ENCODE measurements at places on chromosomes 6 and 20. TPM values are rescaled to one million over a fixed set of nuclear protein-coding genes. Genes with fewer than 3 reads are reported as not detected.

GRCh38 chr6:17269840-17270239 lies 11.3 kb upstream of the RBM24 start:
- no peak for DNase-seq
- no peak overlapping the region for H3K4me3 ChIP-seq
- H3K36me3 ChIP-seq: no peaks in the 10 kb centered on the region

DNA sequence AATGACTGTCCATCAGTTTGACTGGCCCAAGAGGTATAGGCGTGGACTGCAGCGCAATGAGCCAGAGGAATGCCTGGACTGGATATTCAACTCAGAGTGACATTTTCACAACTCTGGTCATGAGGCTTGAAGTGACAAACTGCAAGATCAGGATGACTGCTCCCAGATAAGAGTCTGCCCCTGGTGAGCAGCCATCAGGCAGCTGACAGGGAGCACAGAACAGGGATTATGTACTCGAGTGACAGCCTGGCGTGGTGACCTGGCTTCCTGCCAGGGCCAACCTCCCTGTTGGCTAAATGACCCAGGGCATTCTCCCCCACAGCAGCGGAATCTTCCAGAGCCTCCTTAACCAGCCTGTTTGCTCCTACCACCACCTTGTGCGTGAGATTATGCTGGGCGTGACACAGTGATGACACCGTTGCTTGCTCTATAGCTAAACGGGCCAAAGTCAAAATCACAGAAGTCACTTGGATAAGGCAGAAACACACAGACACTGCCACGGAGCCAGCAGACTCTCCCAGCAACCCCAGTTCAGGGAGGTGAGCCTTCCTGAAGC lies 209.1 kb upstream of the JARID2 start:
- peaks cover 11% of the 10 kb centered on the region for H3K4me1 ChIP-seq
- H3K4me3 ChIP-seq: peak overlapping the region; percentile 48
- peak; percentile 95 for DNase-seq
- no peaks in the 10 kb centered on the region for H3K27me3 ChIP-seq
- H3K27ac ChIP-seq: peak overlapping the region; percentile 74
- H3K36me3 ChIP-seq: no peaks in the 10 kb centered on the region

DNA sequence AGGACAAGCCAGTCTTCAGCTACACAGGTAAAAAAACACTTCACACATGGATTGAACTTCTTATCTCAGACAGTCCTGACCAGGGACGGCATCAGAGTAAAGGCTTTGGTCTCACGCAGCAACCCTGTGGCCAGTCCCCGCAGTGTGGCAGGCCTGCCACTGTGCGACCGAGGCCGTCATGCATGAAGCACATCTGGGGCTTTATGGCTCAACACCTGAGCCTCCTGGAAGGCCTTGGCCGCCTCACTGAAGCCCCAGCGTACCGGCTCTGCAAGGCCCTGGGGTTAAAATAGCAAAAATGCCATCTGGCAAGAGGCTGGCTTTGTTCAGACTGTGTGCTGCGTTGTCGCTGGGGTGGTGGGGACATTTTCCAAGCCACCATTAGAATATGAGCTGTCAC lies 32.8 kb downstream of the TBC1D7 start:
- H3K27ac ChIP-seq: no peak overlapping the region
- H3K4me1 ChIP-seq: no peaks in the 10 kb centered on the region
- H3K36me3 ChIP-seq: no peaks in the 10 kb centered on the region
- no peak overlapping the region for H3K4me3 ChIP-seq

- H3K36me3 ChIP-seq: no peaks in the 10 kb centered on the region
- peaks cover 58% of the 10 kb centered on the region for H3K4me1 ChIP-seq
- H3K27me3 ChIP-seq: no peaks in the 10 kb centered on the region
- H3K27ac ChIP-seq: peak overlapping the region; percentile 67
Measured at GRCh38 chr6:157541618-157542413, 160.8 kb downstream of the ZDHHC14 start.

GRCh38 chr20:25574411-25574810 lies 10.9 kb downstream of the NINL start:
- H3K27ac ChIP-seq: no peak overlapping the region
- DNase-seq: no peak
- no peaks in the 10 kb centered on the region for H3K36me3 ChIP-seq
- no peak overlapping the region for H3K4me3 ChIP-seq

GRCh38 chr6:106773996-106774629 lies 144.7 kb downstream of the QRSL1 start:
- no peak overlapping the region for H3K4me3 ChIP-seq
- no peaks in the 10 kb centered on the region for H3K36me3 ChIP-seq
- no peaks in the 10 kb centered on the region for H3K27me3 ChIP-seq
- DNase-seq: no peak
- no peaks in the 10 kb centered on the region for H3K4me1 ChIP-seq

- H3K27me3 ChIP-seq: no peaks in the 10 kb centered on the region
- no peaks in the 10 kb centered on the region for H3K4me1 ChIP-seq
- no peak overlapping the region for H3K27ac ChIP-seq
- H3K36me3 ChIP-seq: no peaks in the 10 kb centered on the region
- no peak for DNase-seq
- H3K4me3 ChIP-seq: no peak overlapping the region
Measured at GRCh38 chr6:97656236-97656635, 373.2 kb upstream of the MMS22L start.

DNA sequence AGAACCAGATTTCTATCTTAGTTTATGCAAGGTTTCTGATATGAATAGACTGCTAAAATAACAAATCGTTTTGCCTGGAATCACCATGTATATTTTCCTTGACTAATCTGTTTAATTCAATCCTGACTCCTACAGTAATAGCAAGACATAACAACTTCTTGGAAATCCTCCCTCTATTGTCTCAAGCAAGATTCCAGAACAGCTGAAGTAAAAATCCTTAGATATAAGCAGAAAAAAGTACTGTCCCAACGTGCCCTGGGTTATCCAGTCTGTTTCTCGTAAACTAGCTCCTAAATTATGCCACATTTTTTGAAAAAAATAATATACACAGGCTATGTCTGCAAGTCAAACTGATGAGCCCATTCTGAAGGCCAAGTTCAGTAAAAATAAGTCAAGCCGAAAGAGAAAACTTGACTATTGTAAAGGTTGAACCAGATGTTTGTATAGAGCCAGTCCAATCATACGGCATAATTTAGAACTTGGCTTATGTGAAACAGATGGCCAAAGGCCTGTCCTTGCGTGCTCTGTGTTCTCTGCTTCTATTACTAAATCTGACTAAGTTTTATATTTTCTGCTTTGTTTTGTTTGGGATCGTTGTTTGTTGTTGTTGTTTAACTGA lies 341.6 kb upstream of the NRSN1 start:
- H3K4me1 ChIP-seq: no peaks in the 10 kb centered on the region
- no peaks in the 10 kb centered on the region for H3K36me3 ChIP-seq
- DNase-seq: no peak
- no peak overlapping the region for H3K4me3 ChIP-seq
- no peaks in the 10 kb centered on the region for H3K27me3 ChIP-seq

DNA sequence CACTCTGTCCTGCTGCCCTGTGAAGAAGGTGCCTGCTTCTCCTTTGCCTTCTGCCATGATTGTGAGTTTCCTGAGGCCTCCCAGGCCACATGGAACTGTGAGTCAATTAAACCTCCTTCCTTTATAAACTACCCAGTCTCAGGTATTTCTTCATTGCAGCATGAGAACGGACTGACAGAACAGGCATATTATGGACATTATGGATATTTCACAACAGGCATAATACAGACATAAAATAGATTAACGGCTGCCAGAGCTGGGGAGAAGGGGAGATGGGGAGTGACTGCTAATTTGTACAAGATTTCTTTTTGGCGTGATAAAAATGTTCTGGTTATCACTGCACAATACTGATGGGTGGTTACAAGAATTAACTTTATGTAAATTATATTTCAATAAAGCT lies 29.4 kb downstream of the TRPC4AP start:
- no peak overlapping the region for H3K27ac ChIP-seq
- H3K4me3 ChIP-seq: no peak overlapping the region
- peaks cover 22% of the 10 kb centered on the region for H3K4me1 ChIP-seq
- DNase-seq: no peak

GRCh38 chr6:52399511-52400312 lies 20.4 kb upstream of the EFHC1 start:
- no peak overlapping the region for H3K27ac ChIP-seq
- no peaks in the 10 kb centered on the region for H3K27me3 ChIP-seq
- H3K4me1 ChIP-seq: no peaks in the 10 kb centered on the region
- no peak overlapping the region for H3K4me3 ChIP-seq
- H3K36me3 ChIP-seq: no peaks in the 10 kb centered on the region
- DNase-seq: no peak

- H3K36me3 ChIP-seq: no peaks in the 10 kb centered on the region
- H3K27ac ChIP-seq: no peak overlapping the region
Measured at GRCh38 chr6:139452148-139452876, 77.9 kb upstream of the CITED2 start.

DNA sequence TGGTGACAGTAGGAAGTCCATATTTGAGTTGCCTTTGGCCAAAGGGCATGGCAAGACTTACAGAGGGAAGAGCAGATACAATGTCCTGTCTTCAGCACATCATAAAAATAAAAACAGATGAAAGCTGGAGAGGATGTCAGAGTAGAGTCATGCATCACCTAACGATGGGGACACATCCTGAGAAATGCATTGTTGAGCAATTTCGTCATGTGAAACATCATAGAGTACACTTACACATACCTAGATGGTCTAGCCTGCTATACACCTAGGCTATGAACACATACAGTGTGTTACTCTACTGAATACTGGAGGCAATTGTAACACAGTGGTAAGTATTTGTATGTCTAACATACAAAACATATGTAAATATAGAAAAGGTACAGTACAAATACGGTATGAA lies 75.6 kb downstream of the VEGFA start:
- no peaks in the 10 kb centered on the region for H3K36me3 ChIP-seq
- H3K27ac ChIP-seq: no peak overlapping the region
- no peaks in the 10 kb centered on the region for H3K4me1 ChIP-seq
- H3K27me3 ChIP-seq: no peaks in the 10 kb centered on the region
- H3K4me3 ChIP-seq: no peak overlapping the region
- DNase-seq: no peak

- no peaks in the 10 kb centered on the region for H3K4me1 ChIP-seq
- no peak overlapping the region for H3K4me3 ChIP-seq
- no peak overlapping the region for H3K27ac ChIP-seq
- no peaks in the 10 kb centered on the region for H3K36me3 ChIP-seq
- no peaks in the 10 kb centered on the region for H3K27me3 ChIP-seq
- no peak for DNase-seq
Measured at GRCh38 chr20:36802326-36803222, 29.0 kb upstream of the DSN1 start.

DNA sequence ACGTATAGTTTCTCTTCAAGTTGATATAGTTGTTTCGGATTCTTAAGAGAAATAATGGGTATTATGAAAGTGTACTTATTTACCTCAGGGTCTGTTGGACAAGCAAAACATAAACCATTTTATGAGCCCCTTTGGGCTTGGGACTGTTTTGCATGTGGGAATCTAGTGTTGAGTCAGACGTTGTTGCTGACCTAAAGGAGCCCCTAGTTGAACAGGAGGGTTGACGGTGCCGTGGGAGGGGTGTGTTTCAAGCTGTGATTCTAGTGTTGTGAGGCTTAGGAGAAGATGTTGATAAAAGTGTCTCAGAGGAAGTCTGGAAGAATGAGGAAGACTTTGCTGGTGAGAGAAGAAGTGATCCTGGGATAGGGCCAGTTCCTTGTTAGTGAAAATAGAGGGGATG lies 140.0 kb downstream of the ARID1B start:
- H3K27ac ChIP-seq: no peak overlapping the region
- H3K27me3 ChIP-seq: no peaks in the 10 kb centered on the region
- H3K4me1 ChIP-seq: peaks cover 40% of the 10 kb centered on the region
- DNase-seq: no peak
- no peak overlapping the region for H3K4me3 ChIP-seq

DNA sequence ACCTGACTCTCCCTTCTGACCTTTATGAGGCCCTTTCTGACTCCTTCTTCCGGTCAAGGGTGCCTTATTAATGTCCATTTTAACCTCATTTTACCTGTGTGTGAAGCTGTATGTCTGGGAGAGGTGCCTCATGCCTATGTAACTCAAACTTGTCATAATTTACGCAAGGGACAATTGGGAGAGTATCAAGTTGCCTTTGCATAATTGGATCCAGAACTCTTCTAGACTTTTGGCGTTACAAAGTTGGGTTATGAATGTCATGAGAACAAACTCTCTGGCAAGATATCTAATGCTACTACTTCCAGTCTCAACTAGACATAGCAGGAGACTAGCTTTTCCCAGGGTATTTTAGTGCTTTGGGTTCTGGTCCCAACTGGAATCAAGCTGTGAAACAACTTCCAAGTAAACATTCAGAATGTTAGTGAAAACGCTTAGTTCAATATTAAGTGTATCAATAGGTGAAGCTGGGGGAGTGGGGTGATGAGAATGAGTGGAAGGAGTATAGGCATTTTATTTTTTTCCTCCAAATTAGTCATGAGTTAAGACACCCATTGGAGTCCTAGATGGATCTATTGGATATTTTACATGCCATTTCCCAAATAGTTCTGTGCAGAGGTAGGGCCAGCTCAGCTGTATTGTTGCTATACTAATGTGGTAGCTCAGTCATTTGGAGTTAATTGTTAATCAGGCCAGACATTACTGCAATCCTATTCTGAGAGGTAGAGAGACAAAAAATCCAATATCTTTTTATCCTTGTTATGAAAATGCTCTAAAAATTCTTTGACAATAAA lies 159.9 kb downstream of the TFAP2B start:
- DNase-seq: no peak
- no peak overlapping the region for H3K4me3 ChIP-seq
- no peaks in the 10 kb centered on the region for H3K27me3 ChIP-seq

- no peak overlapping the region for H3K4me3 ChIP-seq
- DNase-seq: no peak
- H3K27me3 ChIP-seq: no peaks in the 10 kb centered on the region
- H3K27ac ChIP-seq: no peak overlapping the region
Measured at GRCh38 chr6:131288214-131288613, 152.9 kb downstream of the AKAP7 start.

- no peak overlapping the region for H3K27ac ChIP-seq
- peaks cover 13% of the 10 kb centered on the region for H3K4me1 ChIP-seq
- no peaks in the 10 kb centered on the region for H3K27me3 ChIP-seq
Measured at GRCh38 chr6:32116674-32117073, 7.5 kb upstream of the TNXB start.

DNA sequence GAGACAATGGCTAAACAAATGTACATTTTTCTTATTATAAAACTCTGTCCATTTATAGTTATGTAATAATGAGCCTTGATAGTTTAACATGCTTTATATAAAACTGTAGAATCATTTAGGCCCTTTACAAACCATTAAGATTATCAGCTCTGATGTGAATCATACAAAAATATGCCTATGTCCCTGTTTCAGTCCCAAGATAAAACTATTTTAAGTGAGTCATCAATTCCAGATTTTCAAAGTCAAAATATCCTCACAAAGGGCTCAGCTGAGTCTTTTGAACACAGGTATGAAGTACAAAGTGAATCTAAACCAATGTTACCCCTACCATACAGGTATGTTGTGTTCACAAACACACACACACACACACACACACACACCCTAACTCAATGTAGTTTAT lies 88.0 kb downstream of the PTPRK start:
- H3K27ac ChIP-seq: no peak overlapping the region
- no peak for DNase-seq
- no peaks in the 10 kb centered on the region for H3K27me3 ChIP-seq
- H3K4me3 ChIP-seq: no peak overlapping the region

Gene FNDC11
- 0.14 TPM for total RNA-seq

Gene GGT7
- total RNA-seq: 28.0 TPM

Gene OTOR
- not detected for total RNA-seq

Gene RNF182
- total RNA-seq: 0.09 TPM

Gene PPP1R16B
- total RNA-seq: 5.0 TPM
